ENCODE measurements at places on chromosomes 13 and 19.

DNA sequence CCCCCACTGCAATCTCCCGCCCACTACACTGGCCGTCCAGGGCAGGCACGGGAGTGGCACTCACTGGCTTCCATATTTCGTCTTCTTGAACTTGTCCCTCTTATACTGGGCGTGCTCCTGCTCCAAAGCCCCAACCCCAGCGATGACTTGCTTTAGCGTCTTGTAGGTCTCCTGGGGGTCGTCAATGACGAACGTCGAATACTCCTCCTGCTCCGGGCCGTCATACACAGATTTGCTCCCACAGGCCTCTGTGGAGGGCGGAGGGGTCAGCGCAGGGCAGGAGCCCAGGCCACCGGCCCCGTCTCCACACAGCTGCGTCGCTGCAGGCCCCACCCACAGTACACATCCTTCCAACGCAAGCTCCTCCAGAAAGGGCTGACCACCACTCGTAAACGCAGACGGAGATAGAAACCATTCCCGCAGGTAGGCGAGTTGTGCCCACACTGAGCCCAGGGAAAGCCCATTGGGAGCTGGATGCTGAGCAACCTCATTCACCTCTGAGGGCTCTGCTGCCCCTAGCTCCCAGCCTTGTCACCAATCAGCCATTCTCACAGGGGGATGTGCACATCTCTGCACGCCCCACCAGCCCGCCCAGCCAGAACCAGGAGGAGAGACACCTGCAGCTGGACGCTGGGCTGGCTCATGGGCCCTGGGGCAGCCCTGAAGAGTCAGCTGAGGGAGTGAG lies 7.9 kb upstream of the C13orf46 start:
- DNase-seq, result no peak

DNA sequence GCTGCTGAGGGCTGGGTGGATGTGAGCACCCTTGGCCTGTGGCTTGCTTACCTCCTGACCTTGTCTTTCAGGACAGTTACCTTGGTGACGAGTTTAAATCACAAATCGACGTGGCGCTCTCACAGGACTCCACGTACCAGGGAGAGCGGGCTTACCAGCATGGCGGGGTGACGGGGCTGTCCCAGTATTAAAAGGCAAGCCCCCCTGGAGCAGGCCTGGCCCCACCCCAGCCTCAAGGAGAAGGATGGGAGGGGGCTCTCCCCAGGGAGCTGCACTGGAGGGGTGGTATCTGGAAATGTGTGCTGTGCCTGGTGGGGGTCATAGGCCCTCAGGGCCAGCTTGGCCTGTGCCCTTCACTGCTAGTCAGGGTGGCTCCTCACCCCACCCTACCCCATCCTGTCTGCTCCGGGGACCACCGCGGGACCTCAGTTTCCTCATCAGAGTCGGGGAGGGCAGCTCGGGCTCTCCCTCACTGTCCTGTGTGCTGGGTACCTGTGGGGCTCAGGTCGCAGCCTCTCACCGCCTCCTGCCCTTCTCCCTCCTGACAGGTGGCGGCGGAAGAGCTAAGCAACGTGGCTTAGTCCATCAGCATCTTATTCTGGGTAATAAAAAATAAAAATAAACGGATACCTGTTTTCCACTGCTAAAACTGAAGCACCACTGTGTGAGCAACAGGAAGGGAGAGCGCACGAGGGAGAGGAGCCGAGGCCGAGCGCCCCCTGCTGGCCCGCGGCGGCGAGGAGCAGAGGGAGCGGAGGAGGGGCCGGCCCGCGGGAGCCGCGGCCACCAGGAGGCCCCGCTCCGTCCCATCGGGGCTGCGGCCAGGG lies 29.8 kb downstream of the CERS1 start:
- no peak for DNase-seq

GRCh38 chr19:40533508-40533907 lies 43.2 kb upstream of the SHKBP1 start:
- DNase-seq, result no peak

DNA sequence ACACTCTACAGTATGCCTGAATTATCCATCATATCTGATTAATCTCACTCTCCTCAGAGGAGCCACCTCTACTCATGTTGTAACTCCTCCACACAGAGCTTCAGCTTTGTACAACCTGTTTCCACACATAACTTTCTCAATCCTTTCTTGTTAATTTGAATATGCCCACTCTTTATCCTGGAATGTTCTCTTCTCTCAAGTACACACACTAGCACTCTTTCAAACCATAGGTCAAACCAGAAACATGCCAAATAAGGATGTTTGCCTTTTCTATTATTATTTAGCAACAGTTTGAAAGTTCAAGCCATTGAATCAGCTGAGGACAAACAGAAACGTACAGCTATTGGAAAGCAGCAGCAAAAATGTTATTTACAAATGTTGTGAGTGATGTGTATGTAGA lies 110.3 kb downstream of the MIPEP start:
- DNase-seq, result no peak

- DNase-seq, result no peak
Measured at GRCh38 chr19:18419195-18419698, at the start of gene SSBP4. Gene SSBP4, plus strand, starts transcription at chr19:18419398. Its CDS starts 251 bp downstream, at chr19:18419649.

DNA sequence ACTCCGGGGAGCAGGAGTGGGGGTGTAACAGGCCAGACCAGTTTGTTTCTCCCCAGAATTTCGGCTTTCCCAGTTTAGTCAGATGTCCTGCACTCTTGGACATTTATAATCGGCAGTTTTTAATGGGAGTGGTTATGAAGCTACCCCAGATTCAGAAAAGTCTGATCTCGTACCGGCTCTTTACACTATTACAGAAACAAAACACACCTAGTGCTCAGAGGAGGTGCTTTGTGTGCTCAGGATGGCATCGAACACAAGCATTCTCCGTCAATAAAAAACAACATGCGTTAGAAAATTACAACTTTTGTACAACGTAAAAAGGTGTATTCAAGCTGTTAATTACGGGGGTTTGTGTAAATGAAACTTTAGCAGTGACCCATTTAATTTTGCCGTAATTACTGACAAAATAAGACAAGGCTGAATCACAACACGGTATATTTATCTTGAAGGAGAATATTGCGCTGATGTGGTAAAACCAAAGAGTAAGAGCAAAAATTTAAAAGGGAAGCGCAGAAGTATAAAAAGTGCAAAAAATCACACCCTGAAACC lies 6.6 kb upstream of the SOX1 start:
- DNase-seq, result no peak

- DNase-seq, result no peak
Measured at GRCh38 chr19:39390451-39390750, 505 bp downstream of the PAF1 start.

DNA sequence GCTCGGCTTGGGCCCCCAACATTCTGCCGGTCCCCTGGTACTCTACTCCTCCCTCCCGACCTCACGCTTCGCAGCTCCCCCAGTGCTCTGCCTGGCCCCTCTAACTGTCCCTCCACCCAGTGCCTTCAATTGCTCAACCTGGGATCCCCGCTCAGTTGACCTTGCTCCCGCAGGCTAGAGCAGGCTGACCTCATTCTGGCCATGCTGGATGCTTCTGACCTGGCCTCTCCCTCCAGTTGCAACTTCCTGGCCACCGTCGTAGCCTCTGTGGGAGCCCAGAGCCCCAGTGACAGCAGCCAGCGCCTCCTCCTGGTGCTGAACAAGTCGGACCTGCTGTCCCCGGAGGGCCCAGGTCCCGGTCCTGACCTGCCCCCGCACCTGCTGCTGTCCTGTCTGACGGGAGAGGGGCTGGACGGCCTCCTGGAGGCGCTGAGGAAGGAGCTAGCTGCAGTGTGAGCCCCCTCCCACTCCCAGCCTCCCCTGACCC lies 3.6 kb downstream of the GTPBP3 start:
- no peak for DNase-seq

GRCh38 chr19:46303322-46303690 lies 6.5 kb downstream of the HIF3A start:
- no peak for DNase-seq

- DNase-seq, result no peak
Measured at GRCh38 chr19:18173572-18174288, at the start of gene IFI30. Gene IFI30, plus strand, starts transcription at chr19:18173813. Its CDS starts 29 bp downstream, at chr19:18173842.

GRCh38 chr19:296476-297225 lies 5.4 kb upstream of the PLPP2 start:
- no peak for DNase-seq

- no peak for DNase-seq
Measured at GRCh38 chr19:34806976-34807860, 34.2 kb upstream of the ZNF599 start.

DNA sequence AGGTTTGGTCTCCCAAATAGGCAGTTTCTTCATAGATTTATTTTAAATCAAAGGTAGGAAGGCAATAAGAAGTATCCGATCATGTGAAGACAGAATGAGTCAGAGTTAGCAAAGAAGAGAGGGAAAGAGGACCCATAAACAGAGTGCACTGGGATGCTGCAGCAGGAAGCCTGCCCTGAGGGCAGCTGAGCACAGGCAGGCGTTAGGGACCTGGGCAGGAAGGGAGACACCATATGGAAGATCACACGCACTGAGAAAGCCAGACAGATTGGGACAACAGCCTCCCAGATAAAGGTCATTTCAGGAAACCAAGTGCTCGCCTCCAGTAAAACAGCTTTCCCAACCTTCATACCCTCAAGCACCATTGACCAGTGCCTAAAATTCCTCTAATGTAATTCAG lies 598.0 kb downstream of the EFNB2 start:
- DNase-seq, result no peak

- peak; percentile 41 for DNase-seq
Measured at GRCh38 chr19:8240274-8241229, 31.4 kb downstream of the CERS4 start.

GRCh38 chr13:79398915-79399314 lies 7.1 kb downstream of the RBM26 start:
- DNase-seq, result no peak

DNA sequence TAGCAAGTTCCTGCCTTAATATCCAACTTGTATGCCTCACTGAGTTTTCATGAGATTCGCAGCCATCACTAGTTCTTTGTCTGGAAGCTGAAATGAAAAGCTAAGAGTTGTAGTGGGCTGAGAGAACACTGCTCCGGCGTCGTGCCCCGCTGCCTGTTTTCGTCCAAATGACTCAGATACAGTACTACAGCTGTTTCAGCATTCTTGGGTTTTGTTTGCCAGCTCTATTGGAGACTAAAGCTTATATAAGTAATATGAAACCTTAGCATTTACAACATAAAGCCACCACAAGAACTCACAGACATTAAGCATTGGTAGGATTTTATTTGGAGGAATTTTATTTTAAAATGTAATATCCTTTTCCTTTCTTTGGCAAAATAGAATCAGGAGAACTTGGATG lies 299.7 kb downstream of the DLEU7 start:
- DNase-seq, result peak; percentile 68

DNA sequence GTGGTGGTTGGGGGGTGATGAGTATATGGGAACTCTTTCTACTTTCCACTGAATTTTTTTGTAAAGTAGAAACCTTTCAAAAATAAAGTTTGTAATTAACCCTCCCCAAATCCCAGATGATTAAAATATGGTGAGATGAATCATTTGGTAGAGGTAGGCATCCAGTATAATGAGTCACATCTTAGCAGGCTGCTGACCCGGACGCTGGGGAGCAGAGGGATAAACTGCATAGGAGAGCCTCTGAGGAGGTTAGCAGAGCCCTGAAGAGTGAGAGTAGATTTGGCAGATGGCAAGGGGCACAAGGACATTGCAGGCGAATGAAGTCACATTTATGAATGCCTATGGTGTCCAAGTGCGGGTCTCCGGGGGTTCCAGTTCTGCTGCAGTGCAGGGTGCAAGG lies 293.8 kb downstream of the FGF9 start:
- no peak for DNase-seq

DNA sequence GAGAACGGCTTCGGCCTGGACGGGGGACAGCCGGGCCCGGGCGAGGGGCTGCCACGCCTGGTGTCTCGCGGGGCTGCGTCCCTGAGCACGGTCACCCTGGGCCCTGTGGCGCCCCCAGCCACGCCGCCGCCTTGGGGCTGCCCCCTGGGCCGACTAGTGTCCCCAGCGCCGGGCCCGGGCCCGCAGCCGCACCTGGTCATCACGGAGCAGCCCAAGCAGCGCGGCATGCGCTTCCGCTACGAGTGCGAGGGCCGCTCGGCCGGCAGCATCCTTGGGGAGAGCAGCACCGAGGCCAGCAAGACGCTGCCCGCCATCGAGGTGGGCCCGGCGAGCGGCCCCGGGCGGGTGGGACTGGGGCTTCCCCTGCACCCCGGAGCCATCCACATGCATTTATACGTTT lies 10.7 kb downstream of the RELB start:
- DNase-seq, result no peak

DNA sequence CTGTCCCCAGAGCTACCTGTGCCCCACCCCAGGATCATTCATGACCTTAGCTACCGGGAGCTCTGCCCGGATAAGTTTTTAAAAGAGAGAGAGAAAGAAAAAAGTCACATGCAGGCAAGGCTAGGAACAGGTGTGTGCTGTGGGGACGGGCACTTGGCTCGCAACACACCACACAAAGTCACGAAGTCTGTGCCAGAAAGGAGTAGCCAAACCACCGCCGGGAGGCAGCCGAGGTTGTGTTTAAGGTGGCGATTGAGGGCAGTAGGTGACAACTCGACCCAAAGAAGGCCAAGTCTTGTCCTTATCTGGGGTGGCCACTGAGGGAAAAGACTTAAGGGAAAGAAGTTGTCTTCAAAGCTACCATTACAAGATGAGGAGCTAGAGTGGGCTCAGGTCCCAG lies 4.6 kb upstream of the TSHZ3 start:
- no peak for DNase-seq

DNA sequence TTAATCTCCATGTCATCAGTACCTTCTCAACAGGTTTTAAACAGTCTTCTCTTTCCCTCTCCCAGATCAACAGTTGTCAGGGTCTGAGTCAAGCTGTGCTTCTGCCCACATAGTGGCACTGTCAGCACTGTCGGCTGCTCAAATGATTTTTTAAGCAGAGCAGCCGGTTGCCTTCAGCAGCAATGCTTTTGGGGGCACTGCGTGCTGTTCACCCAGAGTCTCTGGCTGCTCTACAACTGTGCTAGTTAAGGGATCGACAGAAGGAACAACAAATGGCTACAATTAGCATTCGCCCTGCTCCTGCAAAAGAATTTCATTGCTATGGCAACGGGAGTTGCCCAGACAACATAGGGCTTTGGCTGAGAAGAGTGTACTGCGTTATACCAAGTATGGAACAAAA lies 412.9 kb downstream of the DIAPH3 start:
- peak; percentile 36 for DNase-seq

DNA sequence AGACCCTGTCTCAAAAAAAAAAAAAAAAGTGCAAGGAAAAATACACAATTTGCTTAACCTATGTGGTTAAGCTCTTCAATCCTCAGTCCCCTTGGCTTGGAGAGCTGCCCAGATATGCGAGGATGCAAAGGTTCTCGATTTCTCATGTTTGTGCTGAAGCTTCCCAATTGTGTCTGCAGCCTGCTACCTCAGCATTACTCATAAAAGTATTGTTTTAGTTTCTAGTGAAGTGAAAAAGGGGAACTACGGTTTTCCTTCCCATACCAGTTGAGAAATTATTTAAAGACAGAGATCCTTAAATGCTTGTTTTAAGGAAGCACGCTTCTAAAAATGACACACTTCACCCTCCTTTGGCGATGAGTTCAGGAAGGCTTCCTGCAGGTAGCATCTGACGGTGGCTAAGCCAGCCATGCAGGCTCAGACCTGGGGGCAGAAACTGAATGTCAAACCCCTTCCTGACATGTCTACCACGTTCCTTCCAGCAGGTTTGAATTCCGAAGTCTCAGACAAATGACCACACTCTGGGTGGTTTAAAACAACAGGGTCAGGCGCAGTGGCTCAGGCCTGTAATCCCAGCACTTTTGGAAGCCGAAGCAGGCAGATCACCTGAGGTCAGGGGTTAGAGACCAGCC lies 47.9 kb downstream of the RUBCNL start:
- peak; percentile 86 for DNase-seq

GRCh38 chr13:73325723-73326558 lies 267.1 kb downstream of the KLF5 start:
- DNase-seq, result no peak

- DNase-seq, result peak; percentile 17
Measured at GRCh38 chr19:49442771-49443365, 1.5 kb upstream of the SLC17A7 start.

- DNase-seq, result no peak
Measured at GRCh38 chr13:82898586-82898985, 983.7 kb downstream of the SLITRK1 start.

All from brain pericyte (primary cell).